Thoracic aorta (tissue), 2 donors: ENCODE measurements at places on chromosomes 6 and 20.

DNA sequence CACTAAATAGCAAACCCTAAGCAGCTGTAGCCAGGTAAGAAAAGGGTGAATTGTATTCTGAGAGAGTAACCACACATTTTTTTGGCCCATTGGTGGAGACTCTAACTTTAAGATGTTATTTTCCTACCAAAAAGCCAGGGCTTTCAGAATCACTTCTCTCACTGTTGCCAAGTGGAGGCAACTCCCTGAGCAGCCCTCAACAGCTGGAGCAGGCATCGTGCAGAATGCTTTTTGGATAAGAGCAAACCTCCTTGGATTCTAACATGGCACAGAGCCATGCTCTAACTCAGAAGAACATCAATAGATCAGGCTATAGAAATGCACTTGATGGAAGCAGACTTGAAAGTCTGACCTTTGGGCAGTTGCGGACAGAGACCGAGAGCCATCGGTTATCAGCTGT, 722.2 kb upstream of the CHD6 start:
- no peak for DNase-seq

- DNase-seq: no peak
These were observed 66.3 kb downstream of the NT5E start for GRCh38 chr6:85516168-85516567.

DNA sequence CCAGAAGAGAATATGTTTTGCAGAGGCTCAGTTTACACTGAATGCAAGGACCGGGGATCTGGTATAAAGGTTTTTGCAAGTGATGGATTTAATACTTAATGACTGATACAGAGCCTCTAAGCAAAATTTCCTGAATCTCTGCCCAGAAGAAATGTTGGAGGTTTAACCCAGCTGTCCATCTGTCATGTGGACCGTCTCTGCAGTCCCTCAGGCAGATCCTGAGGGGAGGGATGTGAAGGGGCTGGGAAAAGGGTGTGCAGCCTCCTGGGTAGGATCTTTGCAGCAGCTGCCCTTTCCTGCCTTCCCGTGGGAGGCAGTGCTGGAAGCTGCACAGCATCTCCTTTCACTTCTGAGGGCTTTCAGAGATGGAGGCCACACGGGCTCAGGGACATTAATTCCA, 207.0 kb downstream of the SLC24A3 start:
- no peak for DNase-seq

DNA sequence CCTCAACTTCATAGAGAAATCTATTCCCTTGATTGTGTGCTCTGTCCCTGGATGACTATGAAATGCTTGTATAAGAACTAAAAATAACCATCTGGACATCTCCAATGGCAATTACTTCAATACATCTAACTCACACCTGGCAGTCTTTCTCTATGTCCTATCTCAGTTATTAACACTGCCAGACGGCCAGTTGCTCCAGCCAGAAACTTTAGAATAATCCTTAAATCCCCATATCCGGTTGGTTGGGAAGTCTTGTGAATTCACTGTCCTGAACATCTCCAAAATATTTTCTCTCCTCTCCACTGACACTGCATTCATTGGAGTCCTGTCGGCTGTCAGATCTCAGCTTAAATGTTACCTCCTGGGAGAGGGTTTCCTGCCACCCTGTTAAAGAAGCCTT, 12.2 kb upstream of the LAMA2 start:
- no peak for DNase-seq

DNA sequence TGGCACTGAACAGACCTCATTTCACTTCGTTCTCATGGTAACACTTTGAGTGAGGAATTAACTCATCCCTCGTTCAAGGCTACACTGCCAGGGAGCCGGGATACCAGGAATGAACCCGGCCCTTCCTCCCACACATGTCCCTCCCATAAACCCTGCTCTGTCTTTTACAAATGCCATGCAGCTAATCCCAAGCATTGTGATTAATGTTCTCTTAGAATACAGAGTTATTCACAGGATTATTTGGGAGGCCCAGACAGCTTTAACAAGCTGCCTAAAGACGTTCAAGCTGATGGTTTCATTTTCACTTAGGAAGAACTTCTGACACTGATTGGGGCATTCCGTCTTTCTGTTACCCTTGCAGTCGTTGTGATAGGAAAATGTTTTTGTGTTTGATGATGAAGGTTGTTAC, 42.5 kb upstream of the CD83 start:
- no peak for DNase-seq

DNA sequence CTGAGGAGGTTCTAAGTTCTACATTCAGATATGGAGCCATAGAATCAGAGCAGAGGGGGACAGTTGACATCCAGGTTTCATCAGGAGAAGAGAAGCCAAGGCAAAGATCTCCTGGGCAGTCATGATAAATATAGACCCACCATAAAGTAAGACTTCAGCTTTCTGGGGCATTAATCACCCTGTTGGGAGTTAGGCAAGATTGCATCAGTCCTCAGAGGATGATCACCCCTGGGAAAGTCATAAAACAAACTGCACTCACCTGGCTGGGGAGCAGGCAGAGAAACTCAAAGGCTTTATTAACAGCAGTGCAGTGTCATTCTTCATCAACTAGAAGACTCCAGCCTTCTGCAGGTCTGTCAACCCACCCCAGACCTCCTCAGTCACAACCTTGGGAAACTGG, 301.3 kb upstream of the JARID2 start:
- DNase-seq: no peak

- DNase-seq: no peak
These were observed 1158.7 kb upstream of the EYS start for GRCh38 chr6:66865771-66866170.

- no peak for DNase-seq
These were observed 308.3 kb upstream of the IRAK1BP1 start for GRCh38 chr6:78559056-78559455.

- DNase-seq: no peak
These were observed 48.9 kb downstream of the DUSP22 start for GRCh38 chr6:340991-341827.

DNA sequence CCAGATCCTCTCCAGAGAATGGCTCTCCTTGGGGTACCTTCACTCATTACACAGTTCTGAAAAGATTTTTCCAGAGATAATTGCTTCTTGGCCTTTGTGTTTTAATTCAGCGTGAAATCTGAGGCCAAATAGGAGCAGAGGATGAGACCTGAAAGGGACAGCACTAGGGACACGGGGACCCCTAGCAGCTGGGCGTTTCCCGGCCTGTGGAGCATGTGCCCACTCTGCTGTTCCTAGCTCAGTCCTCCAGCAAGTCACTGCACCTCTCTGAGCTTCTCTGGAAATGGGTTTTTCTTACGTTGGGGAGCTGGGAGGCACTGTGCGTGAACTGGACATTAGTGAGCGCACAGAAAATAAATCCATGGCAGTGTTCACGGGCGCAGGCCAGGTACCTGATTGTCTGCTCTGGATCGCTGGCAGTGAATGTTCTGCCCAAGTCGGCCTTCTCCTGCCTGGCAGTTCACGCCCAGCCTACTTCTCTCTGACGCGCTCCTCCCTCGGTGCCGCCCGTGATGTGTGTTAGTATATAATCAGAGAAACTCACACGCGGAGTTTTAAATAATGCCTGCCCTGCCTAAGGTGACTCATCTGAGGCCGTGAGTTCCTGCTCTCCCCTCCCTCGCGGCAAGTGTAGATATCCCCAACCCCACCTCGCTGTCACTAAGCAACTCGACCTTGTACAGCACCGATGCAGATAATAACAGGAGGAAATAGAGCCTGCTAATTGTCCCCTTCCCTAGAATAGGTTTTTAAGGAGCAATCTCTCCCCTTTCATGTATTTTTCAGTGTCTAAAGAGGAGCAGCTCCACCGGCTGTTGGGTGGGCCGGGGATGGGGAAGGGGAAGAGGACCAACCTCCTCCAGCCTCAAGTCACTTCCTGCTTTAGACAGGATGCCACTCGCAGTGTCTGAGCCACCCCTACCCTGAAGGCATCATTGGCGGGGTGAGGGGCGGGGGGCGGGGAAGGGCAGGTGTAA, 2.7 kb upstream of the TUBB2A start:
- no peak for DNase-seq

- no peak for DNase-seq
These were observed 53.1 kb downstream of the SLC22A1 start for GRCh38 chr6:160174681-160175080.
